ENCODE measurements at places on chromosomes 2 and 18.

GRCh38 chr2:242054406-242054805 lies 184.9 kb downstream of the RTP5 start:
- DNase-seq = no peak

DNA sequence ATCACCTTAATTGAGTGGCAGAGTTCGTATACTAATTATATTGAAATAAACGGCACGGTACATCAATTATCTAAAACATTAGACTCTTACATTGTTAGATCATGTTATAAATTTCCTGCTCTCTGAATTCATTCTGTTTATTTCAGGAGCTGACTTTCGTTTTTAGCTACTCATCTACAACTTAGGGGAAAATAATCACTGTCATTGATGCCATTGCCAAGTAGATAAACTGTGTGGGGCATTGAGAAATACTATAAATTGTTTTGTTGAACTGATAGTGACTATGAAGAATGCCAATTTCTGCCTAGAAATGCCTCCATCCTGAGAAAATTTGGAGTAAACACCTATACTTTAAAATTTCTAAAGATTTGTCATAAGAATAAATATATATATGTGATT lies 17.5 kb downstream of the ABCB11 start:
- DNase-seq = no peak

- no peak for DNase-seq
Observed at GRCh38 chr18:275486-275885, 7.6 kb upstream of the THOC1 start.

DNA sequence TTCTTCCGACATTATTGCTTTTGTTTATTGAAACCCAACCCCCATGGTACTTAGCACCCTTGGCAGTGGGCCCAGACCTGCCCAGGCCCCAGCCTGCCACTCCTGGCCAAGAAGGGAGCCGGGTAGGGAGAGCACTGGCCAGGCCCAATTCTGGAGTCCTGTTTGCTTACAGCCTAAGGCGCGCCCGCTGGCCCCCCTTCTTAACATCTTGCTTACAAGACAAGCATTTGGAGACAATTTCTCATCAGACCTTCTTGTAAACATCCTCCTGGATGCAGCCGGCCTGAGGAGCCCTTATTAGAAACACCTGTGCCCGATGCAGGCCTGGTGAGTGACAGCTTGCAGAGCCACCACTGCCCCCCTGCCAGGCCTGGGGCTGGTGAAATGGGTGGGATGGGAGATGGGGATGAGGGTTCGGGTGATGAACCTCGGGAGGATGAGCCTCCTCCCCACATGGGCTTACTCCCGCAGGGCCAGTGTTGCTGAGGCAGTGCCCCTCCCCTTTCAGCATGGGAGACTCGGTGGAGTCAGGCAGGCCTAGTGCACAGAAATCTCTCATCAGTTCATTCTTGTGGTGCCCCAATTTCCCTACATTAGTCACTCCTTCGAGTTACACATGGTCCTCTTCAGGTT lies 217.5 kb downstream of the CYP26B1 start:
- DNase-seq = no peak

DNA sequence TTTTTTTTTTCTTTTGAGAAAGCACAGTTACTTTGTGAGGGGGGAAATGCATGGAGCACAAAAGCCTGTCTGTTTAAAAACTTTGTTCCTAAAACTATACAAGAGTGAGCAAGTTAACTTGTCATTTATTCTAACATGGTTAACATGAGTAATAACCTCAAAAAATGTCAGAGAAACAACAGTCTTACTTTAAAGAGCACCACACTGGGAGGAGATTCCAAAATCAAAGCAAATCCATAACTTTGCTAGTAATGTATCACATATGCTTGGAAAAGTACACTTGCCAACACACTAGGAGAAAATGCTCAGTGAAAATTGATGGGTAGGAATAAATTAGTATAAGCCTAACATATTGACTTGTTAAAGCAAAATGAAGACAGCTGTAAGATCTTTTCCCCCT lies 157.1 kb downstream of the PRPF40A start:
- no peak for DNase-seq

- no peak for DNase-seq
Observed at GRCh38 chr2:133485868-133486267, 82.4 kb downstream of the NCKAP5 start.

GRCh38 chr2:69177785-69178636 lies 165.0 kb downstream of the ANTXR1 start:
- DNase-seq = peak; percentile 29

DNA sequence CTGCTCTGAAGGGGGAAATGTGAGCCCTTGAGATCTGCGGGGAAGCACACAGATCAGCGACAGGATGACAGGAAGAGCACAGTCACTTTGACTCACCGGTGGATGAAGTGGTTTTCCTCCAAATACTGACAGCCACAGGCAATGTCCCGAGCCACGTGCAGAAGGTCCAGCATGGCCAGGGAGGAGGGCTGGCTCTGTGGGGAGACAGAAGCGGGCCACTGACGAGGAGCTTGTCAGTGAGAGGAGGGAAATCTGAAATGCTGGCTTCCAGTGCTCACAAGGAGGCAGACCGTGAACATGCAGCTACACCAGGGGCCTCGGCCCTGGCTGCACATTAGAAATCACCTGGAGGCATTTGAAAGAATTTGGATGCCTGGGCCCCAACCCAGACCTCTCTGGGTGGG lies 98.7 kb downstream of the CLIP4 start:
- no peak for DNase-seq

GRCh38 chr2:174477759-174478158 lies 9.1 kb downstream of the GPR155 start:
- no peak for DNase-seq

DNA sequence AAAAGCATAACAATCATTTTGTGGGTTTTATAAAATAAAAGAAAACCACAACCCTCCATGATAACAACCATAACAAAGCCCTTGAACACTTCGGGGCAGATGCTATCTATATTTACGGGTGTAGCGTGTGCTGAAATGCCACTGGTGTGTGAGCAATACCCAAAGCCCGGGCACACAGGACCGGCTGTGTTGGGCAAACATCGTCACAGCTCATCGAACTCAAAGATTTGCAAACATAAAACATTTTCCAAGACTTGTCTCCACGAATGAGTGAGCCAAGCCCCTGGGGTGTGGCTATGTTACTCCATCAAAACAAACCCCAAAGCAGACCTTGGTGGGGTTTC lies 290.2 kb downstream of the LPIN1 start:
- peak; percentile 12 for DNase-seq

DNA sequence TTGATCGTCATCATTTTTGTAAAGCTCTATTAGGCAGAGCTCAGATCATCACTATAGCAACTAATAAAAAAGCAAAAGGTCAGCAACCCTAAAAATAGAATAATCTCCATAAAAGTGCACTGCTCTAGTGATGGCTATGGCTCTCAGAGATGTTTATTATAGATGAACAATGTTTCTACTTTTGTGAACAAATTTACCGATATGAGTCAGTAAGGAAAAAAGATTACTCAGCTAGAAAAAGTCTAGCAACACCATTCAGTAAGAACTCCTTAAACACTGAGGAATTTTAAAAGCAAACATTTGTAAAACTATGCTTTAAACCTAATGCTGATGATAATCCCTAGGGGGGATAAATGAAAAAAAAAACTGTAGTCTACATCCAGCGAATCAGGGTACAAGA lies 69.6 kb downstream of the ACVR1C start:
- DNase-seq = no peak

GRCh38 chr2:216974321-216975302 lies 114.7 kb upstream of the TNP1 start:
- no peak for DNase-seq

DNA sequence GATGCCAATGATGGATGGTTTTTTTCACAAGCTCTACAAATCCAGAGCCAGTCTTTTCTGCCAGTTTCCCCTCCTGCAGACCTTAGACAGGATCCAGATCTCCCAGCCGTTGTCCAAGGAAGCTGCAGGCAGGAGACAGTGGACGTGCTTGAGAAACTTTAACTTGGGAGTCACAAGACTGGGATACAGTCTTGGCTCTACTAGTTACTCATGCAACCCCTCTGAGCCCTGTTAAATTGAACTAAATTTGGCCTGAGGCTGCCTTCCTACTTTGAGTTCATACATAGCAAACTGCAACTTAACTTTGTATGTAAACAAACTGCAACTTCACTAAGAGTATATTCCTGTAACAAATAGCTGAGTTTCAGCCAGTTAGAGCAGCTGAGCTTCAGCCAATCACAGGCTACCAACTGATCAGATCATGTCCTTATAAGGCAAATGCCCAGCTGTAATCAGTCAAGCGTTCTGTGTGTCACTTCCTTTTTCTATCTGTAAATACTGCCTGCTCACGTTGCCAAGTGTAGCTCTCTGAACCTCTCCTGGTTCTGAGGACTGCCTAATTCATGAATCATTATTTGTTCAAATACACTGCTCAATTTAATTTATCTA lies 140.9 kb downstream of the CAPN13 start:
- no peak for DNase-seq

DNA sequence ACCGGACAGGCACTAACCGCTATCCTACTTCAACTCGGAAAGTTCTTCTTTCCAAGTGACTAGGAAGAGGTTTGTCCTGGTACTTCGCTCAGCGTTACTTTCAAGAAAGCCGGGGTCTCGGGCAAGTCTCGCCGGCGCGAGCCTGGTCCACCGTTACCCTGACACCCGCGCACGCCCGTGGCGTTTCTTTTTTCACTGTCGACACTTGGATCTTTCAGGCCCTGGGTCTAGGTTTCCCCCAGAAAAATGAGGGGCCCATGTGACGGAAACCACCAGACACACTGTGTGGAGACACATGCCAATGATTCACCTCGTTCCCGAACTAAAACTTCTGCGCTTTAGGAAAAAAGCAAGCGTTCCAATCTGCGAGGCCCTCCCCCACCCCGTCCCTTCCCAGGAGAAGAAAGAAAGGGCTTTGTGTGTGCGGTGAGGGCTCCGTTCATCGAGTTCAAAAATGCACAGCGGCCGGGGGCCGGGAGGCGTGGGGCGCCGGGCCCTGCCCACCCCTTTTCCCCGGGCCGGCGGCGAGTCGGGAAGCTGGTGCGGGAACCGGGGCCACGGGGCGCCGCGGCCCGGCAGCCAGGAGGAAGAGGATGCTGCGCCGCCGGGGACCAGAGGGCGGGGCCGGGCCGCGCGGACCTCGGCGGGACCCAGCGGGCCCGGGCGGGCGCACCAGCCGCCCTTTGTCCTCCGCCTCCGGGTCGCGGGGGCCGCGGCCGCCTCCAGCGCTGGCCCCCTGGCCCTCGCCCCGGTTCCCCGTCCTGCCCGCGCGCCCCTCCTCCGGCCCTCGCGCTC lies 2.6 kb downstream of the ZNF521 start:
- DNase-seq = no peak

DNA sequence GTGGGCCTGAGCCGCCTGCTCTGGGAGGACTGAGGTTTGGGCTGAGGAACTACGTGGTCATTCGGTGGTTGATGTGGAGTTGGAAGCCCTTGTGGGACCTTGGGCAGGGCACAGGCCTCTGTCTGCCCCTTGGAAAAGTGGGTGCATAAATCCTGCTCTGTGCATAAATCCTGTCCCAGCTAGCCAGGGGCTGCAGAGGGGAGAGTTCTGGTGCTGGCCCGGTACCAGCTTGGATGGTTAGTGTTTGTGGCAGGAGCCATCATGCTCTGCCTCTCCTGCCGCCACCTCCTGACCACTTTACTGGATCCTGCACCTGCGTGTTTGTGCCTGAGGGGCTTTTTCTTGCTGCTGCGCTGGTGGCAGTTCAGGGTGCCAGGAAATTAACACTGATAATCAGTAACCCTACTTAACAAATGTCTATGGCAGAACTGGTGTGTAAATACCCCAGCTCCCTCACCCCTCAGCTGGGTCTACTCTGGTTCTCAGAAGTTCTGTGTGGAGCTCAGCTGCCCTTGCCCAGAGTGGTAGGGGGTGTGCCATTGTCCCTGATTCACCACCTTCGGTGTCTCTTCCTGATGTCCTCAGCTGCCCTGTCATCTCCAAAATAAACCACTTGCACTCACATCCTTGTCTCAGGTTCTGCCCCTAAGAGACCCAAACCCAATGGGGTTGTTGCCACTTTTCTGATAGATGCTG lies 156.8 kb downstream of the GLI2 start:
- DNase-seq = no peak

DNA sequence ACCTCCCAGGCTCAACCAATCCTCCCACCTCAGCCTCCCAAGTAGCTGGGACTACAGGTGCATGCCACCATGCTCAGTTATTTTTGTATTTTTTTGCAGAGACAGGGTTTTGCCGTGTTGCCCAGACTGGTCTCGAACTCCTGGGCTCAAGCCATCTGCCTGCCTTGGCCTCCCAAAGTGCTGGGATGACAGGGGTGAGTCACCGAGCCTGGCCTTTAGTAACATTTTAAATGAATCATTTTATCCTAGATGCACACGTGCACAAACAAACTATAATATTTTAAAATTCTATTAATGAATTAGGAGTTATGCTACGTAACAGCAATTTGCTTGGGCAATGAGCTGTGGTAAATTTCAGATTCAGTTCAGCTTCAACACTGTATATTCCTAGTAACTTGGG lies 862.5 kb upstream of the ID2 start:
- DNase-seq = no peak

- no peak for DNase-seq
Observed at GRCh38 chr18:76459687-76460350, 35.2 kb downstream of the ZNF516 start.

DNA sequence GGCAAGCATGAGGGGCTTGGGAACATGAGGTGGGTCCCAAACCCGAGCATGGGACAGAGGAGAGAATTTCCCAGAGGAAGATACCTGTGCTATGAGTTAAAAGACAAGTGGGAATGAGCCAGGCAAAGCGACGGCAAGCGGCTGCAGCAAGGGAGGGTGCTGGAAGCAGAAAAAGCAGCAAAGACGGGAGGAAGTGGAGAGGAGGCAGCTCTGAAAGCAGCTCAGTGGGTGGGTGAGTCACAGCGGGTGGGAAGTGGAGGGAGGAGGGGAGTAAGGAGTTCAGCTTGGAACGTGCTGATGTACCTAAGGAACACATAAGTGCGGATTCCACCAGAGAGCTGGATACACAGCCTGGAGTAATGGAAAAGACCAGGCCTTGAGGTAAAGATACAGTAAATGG lies 41.4 kb downstream of the THUMPD2 start:
- no peak for DNase-seq

DNA sequence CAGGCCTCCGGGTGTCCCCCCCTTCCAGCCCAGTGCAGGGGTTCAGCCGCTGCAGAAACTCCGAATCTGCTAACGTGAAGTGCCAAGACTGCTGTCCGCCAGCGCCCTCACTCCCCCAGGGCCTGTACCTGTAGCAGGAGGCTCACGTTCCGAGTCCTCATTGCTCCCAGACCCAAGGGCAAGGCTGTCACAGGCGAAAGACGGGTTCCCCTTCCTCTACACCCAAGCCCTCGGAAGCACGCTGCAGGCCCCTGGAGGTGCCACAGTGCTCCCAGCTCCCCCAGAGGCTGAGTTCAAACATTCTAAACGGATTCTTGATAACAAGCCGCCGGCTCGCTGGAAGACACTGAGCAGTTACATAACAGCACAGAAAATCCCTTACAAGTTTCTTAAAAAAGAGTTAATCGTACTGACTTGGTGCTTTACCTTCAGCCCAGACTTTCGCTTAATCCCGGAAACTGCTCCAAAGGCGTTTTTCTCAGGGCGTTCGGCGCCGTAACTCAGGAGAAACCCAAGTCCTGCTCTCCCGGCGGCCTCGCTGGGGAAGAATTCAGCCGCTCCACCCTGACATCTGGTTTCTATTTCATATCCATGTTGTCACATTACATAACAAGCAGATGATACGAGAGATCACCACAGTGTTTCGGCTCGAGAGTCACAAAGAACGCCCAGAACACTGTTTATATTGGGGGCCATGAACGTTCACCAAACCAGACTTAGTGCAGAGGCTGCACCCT lies 92.0 kb downstream of the HDAC4 start:
- DNase-seq = no peak
